ENCODE measurements at places on chromosomes 1 and 21.

DNA sequence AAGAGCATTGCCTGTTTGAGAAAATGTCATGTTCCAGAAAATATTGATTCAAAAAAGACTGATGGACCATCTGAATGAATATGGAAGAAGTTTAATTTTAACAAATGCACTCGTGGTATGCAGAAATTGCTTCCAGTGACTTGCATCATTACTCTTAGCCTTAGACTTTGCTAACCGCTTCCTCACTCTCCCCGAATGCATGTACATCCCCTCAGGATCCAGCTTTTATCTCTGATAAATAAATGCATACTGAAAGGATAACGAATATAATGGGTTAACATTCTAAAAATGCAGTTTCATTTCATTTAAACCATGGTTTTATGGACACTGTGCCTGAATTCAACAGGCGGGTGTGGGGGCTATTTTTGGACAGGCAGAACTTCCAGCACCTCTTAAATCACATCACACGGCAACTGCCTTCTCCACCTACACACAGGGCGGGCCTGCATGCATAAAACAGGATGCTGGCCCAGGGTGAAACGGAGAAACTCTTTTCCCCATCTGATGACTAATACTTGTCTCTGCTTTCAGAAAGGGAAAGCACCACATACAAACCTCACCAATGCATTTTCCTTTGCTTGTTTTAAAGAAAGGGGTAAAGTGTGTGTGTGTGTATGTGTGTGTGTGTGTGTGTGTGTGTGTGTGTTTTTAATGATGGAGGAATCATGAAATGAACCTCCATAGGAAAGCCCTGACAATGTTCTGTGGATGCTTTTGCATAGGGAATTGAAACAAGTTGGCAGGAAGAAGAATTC, 48.7 kb downstream of the SPAG17 start:
- DNase-seq = no peak

DNA sequence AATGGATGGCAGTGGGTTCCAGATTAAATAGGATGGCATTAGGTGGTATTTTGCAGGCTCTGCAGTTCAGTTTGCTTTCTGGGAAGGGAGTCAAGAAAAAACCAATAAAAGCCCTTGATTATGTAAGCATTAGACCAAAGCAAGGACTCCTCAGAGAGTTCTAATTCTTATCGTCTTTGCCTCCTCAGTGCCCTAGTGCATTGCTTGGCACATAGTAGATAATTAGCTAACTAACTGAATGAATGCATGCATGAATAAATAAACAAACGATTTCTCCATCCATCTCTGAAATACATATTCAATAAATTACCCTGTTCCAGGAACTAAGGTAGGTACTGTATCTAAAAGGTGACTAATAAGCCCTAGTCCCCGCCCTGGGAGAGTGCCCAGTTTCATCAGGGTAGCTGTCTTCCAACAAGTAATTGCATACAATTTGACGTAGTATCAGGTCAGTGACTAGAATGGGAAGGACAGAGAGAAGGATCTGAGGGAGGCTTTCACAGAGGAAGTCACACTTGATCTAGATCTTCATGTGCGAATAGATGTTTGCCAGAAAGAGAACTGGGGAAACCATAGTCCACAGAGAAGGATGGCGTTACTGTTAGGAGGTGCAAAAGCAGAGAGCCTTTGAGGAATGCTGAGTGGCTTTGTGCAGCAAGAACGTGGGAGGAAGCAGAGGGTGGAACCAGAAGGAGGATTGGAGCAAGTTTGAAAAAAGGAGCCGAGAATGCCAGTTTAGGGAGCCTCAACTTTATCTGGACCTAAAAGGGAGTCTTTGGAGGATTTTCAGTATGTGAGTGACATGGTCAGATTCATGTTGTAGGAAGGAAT, 111.4 kb downstream of the TBX19 start:
- no peak for DNase-seq

GRCh38 chr1:172002725-172003345, 161.5 kb downstream of the DNM3 start:
- peak; percentile 34 for DNase-seq

DNA sequence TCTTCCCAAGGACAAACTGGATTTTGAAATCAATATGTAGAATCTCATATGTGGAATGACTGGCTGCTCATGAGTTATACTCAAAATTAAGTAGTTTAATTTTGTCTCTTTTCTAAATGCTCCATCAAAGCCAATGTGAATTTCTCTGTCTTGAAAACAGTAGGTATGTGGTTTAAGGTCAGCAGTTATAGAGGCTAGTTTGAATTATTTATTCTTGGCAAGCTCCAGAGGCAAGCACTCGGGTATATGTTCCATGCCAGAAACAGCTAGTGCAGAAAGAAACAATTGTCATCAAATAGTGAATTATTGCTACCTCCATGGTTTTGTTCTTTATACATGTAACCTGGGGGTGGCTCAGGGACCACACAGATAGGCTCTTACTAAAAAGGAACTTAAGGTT, 63.5 kb downstream of the LRIG2 start:
- DNase-seq = no peak

GRCh38 chr1:25035523-25036116, 105.5 kb upstream of the RUNX3 start:
- no peak for DNase-seq

DNA sequence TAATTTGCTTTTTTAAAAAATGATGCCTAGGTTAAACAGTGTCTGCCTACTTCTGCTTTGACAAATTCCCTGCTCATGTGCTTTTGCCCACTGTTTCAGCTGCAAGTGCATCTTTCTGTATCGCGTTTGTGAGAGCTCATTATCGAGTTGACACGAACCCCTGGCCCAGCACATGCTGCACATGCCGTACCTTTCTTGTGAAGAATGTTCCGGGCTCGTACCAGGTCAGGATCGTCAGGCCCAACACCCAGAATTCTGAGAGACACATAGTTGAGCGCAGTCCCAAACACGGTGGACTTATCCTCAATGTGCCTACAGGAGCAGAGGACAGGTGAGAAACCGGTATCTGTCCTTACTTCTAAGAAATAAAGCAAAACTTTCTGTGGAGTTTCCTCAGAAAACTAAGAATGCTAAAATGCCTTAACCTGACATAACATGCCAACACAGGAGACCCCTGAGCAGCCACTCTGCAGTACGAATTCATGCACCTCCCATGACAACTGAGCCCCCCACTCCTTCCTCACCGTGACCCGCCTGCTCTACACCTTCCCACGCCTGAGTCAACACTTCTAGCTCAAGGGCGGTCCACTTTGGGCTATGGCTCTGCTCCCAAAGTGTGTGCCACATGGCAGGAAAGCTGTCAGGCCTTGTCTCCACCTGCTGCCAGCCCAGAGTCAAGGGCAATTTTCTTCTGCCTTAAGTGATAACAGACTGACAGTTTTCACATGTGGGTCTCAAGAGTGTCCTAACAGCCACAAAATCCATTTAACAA, 6.7 kb downstream of the LSS start:
- no peak for DNase-seq

DNA sequence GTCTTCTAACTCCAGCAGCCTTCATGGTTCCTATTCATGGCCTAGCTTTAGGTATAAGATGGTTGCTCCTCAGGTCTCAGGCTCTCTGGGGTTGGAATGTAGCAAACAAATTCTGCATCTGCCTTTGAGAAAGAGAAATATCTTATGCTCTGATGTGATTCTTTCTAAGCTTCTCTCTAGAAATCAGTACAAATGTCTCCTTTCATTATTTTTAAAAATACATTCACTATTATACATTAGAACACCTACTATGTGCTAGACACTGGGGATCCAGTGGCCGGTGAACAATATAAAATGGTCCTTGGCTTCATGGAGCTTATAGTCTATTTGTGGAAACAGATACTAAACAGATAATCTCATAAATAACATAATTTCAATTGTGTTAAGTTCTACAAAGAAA, 16.1 kb upstream of the TMEM39B start:
- no peak for DNase-seq

DNA sequence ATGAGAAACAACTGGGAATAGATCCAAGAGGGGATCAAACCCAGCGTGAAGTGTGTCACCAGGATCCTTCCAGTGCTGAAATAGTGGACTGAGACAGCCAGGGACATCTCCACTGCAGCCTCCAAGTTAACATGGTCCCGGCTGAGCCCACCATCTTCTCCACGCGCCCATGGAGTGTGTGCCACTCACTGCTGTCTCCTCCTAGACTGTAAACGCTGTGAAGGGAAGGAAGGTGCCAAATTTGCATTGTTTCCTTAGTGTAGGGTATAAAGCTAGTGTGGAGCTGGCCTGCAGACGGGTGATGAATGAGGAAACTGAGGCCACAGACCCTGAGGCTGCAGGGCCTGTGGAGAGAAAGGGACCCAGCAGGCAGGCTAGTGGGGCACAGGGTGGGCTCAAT, 183.6 kb downstream of the FOXD2 start:
- no peak for DNase-seq

- no peak for DNase-seq
Observed at GRCh38 chr1:1342584-1343115, 6.6 kb downstream of the DVL1 start.

DNA sequence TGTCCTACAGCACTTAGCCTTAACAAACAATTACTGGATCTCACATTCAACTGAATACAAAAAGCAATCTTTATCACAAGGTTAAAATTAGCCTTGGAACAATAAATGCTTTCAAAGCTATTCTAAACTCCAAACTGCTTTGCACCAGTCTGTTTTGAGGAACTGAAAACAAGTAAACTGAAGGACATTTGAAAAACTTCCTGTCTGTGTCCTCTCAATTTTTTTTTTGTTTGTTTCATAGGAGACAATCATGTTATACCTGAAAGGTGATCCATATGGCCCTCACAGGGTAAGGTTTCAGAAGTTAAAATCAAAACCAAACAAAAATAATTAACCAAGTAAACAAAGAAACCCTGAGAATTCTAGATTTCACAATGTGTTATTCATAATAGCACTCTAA, 459.1 kb downstream of the DPYD start:
- DNase-seq = no peak

DNA sequence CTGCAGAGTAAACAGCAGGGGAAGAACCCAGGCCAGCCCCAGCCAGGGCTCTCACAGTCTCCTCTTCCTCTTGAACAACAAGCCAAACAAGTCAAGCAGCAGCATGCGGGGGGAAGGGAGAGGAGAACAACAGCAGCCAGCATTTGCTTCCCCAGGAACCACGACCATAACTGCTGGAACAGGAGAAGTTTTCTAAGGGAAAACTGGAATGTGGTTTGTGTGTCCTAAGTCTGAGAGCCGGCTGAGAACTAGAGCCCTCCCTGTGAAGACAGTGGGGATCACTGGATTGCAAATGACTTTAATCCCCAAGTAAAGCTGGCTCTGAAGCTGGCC, 48.2 kb downstream of the COQ8A start:
- DNase-seq = no peak

GRCh38 chr1:100213141-100213540, 35.1 kb upstream of the LRRC39 start:
- no peak for DNase-seq

DNA sequence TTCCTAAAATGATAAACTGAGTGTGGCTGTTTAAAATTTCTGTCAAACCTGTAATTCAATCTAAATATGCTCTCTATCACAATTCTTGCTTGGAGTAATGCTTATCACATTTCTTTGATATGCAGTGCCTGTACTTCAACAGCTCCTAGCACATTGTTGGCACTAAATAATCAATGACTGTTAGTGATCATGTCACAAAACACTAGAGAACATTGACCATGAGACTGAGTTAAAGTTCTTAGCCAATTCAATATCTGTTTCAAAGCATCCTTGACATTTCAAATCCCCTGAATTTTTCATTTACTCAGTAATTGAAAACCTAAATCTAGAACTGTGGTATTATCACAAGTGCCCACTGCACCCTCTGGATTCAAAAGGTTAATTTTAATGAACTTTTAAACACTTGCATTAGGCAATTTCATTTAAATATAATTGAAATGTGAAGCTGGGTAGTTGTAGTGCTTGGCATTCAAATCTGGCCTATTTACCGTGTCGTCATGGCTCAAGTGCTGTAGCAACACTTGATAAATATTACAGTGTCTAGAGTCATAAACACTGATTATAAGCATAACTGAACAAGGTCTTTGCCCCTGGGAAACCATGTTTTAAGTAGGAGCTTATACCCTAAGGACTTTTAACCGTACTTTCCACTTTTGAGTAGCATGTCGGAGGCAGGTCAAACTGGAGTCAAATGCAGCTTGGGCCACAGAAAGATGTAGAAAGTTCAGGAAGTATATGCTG, 143.6 kb downstream of the LRRC7 start:
- no peak for DNase-seq

- no peak for DNase-seq
Observed at GRCh38 chr1:241816008-241816407, 32.0 kb upstream of the EXO1 start.

- DNase-seq = peak; percentile 28
Observed at GRCh38 chr1:160813215-160813614, 17.2 kb downstream of the LY9 start.

GRCh38 chr1:234533975-234534876, 55.2 kb upstream of the TARBP1 start:
- no peak for DNase-seq
